ENCODE measurements at places on chromosomes 3 and 15.
A peak's percentile ranks its signal among the peaks of the same experiment; 100 is the strongest.

GRCh38 chr3:120147072-120147871 lies 53.0 kb upstream of the GSK3B start:
- DNase-seq: peak; percentile 26

- no peak for DNase-seq
Measured at GRCh38 chr3:35654476-35654875, 15.2 kb downstream of the ARPP21 start.

DNA sequence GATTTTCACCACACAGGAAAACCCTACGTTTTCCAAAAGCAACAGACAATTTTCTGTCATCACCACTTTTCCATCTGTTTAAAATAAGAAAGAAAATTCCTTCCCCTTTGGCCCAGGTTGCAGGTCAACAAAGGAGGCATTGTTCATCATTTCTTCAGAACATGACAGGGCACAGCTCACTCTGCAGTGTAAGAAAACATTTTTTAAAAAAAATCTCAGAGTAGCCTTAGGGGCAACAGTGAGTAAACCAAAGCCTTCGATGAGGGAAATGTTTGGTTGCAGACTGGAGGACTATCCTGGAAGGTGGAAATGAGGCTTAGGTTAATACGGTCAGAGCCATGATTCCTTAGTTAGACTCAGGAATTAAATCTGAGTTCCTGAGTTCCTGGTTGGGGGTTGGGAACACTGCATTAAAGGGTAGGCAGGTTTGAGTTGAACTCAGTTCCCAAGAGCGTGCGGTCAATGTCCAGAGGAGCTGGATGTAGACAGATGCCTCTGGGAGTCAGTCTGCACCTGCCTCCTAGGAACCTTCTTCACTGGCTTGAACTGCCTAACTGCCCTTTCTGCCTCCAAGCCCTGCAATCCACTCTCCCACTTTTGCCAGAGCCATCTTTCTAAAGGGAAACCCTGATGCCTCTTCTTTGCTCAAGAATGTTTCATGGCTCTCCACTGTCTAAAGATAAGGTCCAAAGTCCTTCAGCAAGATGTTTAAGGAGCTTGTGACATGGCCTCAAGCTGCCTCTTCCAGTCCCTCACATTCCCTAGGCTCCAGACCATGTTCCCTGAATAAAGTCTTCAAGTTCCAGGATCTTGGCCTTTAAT lies 3.3 kb upstream of the HES1 start:
- no peak for DNase-seq

- no peak for DNase-seq
Measured at GRCh38 chr3:136711277-136711676, 40.9 kb downstream of the STAG1 start.

GRCh38 chr15:76235186-76235826 lies 76.0 kb downstream of the ETFA start:
- DNase-seq: no peak

GRCh38 chr3:17954801-17955200 lies 212.4 kb upstream of the TBC1D5 start:
- no peak for DNase-seq

GRCh38 chr3:194272861-194273742 lies 78.0 kb downstream of the CPN2 start:
- DNase-seq: no peak

DNA sequence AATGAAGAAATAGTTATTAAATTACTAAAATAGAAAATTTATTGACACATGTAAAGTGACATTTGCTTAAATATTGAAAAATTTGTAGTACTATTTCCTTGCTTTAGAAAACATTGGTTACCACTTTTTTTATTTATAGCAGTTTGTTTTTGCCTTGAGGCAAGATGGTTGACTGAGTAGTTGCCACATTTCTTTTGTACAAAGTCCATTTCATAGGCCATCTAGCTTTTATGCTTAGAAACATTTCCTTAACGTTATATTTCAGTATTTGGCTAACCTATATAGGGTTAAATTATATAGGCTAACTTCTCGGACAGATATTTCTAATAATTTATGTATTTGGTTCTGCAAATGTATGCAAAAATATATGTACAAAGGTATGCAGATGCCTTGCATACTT lies 17.1 kb downstream of the CTNNB1 start:
- DNase-seq: no peak

DNA sequence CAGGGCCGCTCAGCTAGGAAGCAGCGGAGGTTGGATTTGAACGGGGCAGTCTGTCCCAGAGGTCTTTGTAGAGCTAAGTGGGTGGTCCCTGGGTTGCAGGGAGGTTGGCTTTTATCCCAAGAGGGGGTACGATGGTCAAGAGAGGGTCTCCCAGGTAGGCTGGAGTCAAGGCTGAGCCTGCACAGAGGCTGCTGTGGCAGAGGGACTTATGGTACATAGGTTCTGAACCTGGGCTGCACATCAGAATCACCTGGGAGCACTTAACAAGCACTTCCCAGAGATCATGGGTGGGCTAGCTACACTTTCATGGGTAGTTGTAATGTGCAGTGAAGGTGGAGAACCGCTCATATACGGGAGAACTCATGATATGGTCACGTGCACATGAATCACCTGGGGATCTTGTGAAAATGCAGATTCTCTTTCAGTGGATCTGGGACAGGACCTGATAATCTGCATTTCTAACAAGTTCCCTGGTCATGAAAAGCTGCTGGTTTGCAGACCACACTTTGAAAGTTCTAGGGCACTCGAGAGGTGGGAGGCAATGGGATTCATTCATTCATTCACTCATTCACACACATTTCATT lies 2.9 kb upstream of the RASGRF1 start:
- no peak for DNase-seq

DNA sequence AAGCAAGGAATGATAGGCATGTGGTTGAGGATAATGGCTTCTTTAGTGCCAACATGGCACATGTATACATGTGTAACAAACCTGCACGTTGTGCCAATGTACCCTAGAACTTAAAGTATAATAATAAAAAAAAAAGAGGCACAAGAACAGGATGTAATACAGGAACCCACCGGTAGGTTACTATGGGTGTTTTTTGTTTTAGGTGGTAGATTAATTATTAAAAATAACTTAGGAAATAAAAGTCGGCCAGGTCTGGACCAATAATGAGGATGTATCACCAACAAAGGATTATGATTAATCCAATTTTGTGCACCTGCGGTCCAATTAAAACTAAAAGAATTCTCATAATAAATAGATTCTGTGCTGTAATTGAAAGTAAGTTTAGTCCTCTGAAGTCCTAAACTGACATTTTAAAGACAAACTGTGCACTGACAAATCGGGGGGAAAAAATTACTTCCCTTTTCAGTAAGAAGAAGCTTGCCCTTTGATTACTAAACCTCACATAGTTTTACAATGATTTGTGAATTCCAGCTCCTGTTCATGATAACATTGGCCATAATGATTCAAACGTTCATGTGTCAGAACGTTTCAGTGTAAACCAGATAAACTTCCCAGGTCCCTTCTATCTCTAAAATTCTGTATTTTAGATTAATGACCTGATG lies 62.2 kb downstream of the CASR start:
- no peak for DNase-seq

GRCh38 chr15:39083213-39083612 lies 497.7 kb upstream of the THBS1 start:
- no peak for DNase-seq

- no peak for DNase-seq
Measured at GRCh38 chr3:123679712-123680386, 95.0 kb upstream of the HACD2 start.

DNA sequence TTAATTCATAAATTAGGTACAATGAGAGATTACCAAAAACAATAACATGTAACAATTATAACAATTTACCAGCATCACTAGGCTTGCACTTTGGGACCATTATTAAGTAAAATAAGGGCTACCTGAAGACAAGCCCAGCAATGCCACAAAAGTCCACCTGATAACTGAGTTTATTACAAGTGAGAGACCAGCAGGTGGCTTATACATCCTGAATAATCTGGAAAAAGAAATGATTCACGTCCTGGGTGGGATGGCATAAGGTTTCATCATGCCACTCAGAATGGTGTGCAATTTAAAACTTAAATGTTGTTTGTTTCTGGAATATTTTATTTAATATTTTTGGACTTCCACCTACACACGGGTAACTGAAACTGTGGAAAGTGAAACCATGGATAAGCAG lies 1287.1 kb upstream of the GBE1 start:
- no peak for DNase-seq

- no peak for DNase-seq
Measured at GRCh38 chr3:73868688-73869315, 244.1 kb upstream of the PDZRN3 start.

- peak; percentile 69 for DNase-seq
Measured at GRCh38 chr3:18445401-18446148, 20.4 kb upstream of the SATB1 start.

DNA sequence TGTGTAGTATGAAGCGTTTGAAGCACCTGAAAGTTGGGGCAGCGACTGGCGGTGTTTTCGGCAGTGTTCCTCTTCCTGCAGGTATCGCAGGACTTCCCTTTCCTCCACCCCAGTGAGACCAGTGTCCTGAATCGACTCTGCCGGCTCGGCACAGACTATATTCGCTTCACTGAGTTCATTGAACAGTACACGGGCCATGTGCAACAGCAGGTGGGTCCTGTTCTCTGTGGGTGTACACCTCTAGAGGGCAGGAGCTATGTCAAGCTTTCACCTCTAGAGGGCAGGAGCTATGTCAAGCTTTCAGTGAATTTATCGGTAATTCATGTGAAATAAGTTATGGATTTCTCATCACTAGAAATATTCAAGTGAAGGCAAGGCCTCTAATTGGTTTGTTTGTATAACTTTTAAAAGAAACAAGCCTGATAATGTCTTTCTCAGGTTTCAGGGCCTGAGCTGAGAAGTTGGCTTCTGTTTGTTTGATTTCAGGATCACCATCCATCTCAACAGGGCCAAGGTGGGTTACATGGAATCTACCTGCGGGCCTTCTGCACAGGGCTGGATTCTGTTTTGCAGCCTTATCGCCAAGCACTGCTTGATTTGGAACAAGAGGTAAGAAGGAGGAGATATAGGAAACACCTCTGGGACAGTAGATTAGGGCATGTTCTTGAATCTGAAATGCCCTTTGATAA lies 5.3 kb downstream of the TUBGCP4 start:
- DNase-seq: peak; percentile 22

- DNase-seq: no peak
Measured at GRCh38 chr15:62869116-62869515, 173.4 kb upstream of the TPM1 start.

GRCh38 chr15:25543196-25543595 lies 104.4 kb upstream of the UBE3A start:
- no peak for DNase-seq

- no peak for DNase-seq
Measured at GRCh38 chr3:85835857-85836440, 877.2 kb downstream of the CADM2 start.

GRCh38 chr3:55717481-55717880 lies 230.4 kb upstream of the WNT5A start:
- DNase-seq: no peak

- DNase-seq: no peak
Measured at GRCh38 chr3:152611905-152612304, 223.0 kb upstream of the P2RY1 start.

DNA sequence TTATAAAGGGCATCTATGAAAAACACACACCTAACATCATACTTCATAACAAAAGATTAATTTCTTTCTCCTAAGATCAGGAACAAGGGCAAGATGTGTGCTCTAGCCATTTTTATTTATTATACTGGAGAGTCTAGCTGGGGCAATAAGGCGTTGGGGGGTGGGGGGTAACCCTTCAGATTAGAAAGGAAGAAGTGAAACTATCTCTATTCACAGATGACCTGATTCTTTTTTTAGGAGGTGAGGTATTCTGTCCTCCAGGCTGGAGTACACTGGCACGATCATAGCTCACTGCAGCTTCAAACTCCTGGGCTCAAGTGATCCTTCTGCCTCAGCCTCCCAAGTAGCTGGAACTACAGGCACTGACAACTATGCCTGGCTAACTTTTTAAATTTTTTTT lies 89.5 kb upstream of the MANF start:
- no peak for DNase-seq

GRCh38 chr3:38507120-38507519 lies 11.0 kb downstream of the EXOG start:
- DNase-seq: no peak

DNA sequence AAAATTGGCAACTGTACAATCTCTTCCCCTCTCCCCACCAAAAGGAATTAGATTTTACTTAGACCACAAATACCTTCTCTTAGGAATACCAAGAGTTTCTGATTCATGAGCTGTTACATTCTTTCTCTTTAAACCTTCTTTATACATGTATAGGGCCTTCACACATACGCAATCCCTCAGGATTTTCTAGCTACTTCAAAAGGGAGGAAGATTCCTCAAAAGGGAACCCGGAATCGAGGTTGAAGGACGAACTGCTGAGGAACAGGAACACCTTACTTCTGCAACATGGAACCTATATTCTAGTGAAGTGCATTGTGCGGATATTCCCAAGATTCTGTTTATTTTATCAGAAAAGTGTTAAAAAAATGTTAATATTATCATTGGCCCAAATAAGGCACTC lies 52.3 kb downstream of the GABRB3 start:
- no peak for DNase-seq

- no peak for DNase-seq
Measured at GRCh38 chr15:90248789-90249202, 560 bp upstream of the TTLL13 start.

- peak; percentile 48 for DNase-seq
Measured at GRCh38 chr3:143120716-143121240, 1.2 kb downstream of the CHST2 start.

DNA sequence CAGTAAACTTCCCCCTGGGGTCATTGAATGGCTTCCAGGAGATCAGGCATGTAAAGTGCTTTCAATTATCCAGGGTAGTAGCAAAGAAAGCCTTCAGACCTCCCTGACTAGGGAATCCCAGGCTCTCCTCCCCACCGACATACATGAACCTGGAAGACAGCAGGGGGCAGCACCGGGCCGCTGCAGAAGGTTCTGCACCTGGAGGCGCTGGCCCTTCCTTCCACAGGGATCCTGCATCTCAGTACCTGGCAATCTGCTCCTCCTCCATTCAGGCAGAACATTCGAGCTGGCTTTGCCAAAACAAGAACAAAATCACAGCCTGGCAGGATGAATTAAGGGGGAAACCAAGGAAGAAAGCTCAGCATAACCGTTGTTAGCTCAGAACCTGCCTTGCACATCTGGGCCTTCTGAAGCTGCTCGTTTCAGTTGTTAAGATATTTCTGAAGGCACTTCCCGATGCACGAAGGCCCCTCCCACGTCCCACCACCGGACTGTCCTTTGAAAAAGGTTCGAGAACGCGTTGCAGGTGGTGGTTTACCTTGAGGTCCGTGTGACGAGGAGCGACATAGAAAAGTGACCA lies 237.7 kb downstream of the SLCO3A1 start:
- DNase-seq: no peak

DNA sequence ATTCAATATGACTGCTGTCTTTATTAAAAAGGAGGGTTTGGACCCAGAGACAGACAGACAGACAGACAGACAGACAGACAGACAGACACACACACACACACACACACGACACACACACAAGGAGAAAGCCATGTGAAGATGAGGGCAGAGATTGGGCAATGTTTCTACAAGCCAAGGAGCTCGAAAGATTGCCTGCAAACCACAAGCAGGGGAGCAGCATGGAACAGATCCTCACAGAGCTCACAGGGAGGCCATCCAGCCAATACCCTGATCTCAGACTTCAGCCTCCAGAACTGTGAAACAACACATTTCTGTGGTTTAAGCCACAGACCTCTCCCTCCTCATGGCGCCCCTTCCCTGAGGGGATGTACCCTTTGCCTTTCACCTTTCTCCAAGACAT lies 35.8 kb upstream of the ABHD2 start:
- DNase-seq: no peak
